C1 segment of cervical spinal cord (tissue), 14 donors: ENCODE measurements at places on chromosomes 16 and 17.

DNA sequence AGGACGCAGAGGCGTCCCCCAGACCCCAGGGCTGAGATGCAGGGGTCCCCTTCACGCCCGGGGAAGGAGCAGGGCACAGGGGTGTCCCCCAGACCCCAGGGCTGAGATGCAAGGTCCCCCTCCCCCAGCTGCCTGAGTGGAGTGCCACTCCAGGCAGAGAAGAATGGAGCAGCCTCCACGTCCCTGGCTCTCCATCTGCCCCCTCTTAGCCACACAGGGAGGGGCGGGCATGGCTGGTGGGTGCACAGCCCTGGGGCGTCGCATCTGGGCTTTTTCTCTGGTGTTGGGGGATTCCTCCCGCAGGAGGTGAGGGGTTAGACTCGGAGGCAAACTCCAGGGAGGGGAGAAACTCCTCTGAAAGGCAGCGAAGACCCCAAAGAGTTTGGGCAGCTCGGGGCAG, 17.5 kb downstream of the CIBAR2 start:
- no peak for DNase-seq

DNA sequence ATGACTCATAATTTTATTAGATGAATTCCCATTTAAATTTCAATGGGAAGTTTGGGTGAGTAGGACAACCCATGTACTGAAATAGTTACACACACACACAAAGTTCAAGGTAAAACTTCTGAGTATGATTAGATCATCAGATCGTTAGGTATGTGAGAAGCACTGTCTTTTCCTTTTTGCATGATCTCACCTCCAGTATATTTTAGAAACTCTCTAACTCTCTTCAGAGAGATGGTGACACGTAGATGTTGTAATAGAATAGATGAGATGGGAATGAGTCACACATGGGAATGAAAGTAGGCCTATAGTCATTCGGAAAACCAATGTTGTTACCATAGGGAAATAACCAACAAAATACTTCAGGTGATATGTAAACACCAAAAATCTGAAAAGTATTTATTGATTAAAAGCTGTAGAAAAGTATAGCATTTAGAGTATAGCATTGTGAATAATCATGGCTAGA, 22.2 kb downstream of the KRT23 start:
- no peak for DNase-seq

- no peak for DNase-seq
Measured at GRCh38 chr16:17552351-17552750, 81.6 kb upstream of the XYLT1 start.

GRCh38 chr17:78785663-78786057, 3.6 kb upstream of the CYTH1 start:
- DNase-seq, result no peak

DNA sequence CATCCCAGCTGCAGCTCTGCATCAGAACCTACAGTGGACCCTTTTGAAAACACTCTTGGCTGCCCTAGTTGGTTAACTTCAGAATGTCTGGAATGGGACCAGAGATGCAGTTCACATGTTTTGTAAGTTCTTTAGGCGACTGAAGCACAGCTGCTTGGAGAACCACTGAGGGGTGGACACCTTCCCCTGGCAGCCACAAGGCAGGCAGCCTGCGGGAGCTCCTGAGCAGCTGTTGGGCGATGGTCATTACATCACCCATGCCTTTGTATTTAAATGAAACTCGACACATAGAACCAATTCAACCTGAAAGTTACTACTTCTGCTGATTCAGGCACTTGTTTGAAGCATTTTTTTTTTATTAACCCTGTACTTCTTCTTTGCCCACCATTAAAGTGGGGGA, 151.5 kb downstream of the LGALS9B start:
- DNase-seq, result no peak

- no peak for DNase-seq
Measured at GRCh38 chr16:10767127-10767526, 23.5 kb downstream of the NUBP1 start.

DNA sequence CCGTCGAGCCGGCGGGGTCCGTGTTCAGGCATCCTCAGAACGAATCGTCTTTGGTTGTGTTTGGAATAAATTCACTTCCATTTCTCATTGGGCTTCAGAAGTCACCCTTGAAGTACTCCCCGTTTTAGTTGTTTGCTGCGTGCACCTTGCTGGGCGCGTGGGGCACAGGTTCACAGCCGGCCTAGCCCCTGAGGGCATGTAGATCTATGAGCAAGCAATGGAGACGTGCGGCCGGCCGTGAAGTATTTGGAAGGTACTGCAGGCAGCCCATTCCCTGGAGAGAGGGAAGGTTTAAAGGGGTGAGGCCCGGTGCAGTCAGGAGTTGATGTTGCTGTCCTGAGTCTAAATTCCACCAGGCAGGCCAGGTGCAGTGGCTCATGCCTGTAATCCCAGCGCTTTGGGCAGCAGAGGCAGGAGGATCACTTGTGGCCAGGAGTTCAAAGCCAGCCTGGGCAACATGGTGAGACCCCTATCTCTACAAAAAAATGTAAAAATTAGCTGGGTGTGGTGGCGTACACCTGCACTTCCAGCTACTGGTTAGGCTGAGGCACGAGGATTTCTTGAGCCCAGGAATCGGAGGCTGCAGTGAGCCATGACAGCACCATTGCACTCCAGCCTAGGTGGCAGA, 714 bp downstream of the ACSF3 start:
- DNase-seq, result no peak

GRCh38 chr16:72537664-72538063, 365.7 kb upstream of the PMFBP1 start:
- DNase-seq, result no peak

GRCh38 chr17:27269974-27270373, 23.9 kb upstream of the WSB1 start:
- no peak for DNase-seq

DNA sequence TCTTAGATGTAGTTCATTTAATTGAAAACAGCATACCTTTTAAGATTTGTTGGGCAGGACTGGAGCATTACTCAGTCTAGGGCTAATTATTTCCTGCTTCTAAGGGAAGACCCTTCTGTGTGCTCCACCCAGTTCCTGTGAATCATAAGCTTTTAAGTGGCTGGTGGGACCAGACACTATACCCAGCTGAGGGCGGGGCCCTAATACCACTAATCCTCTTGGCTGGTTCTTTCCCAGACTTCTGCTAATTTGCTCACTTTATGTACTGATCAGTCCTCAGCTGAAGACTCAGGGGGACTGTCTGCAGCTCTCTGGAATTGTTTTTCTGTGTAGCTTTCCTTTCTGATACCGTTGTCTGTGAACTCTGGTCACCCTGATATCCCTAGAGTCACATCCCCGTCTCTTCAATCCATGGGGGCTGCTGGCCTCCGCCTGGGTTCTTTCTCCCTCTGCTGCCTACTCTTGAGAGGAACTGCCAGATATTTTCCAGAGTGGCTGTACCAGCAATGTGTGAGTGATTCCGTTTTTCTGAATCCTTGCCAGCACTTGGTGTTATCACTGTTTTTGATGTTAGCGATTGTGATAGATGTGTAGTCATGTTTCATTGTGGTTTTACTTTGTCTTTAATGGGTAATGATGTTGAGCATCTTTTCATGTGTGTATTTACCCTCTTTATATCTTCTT, 35.1 kb downstream of the MFSD11 start:
- no peak for DNase-seq

DNA sequence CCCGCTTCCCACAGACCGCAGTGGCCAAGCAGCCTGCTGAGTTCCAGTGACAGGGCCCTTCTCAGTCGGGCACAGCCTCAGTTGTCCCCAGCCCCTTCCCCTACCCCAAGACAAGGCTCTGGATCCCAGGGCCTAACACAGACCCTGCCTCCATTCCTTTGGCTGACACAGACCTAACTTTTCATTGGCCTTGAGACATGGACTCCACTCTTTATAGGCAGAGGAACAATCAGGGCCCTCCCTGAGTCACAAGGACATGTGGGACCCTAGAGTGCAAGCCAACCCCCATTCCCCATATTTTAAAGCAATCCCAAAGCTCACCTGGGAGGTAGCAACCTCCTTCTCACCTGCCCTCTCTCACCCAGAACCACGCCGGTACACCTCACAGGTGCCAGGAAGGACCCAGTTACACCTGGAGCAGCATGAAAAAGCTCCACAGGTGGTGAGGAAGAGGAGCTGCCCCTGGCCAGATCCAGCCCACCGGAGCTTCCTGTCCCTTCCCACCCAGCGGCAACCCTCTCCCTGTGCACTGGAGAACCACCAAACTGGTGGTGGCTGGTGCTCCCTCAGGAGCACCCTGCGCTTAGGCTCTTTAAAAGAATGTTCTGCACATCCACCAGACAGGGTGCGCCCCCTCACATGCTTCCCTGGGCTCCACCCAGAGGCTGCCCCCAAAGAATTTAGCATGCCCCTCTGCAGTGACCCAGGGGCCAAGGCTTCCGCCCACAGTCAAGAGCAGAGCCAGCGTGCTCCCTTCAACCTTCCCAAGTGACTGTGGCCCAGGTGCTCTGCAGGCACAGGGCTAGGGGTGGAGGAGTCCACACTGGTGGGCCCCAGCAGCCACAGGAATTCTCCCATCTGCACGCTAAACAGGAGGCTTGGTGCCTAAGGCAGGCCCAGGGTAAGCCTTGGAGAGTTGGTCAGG, 3.4 kb downstream of the MNT start:
- no peak for DNase-seq

DNA sequence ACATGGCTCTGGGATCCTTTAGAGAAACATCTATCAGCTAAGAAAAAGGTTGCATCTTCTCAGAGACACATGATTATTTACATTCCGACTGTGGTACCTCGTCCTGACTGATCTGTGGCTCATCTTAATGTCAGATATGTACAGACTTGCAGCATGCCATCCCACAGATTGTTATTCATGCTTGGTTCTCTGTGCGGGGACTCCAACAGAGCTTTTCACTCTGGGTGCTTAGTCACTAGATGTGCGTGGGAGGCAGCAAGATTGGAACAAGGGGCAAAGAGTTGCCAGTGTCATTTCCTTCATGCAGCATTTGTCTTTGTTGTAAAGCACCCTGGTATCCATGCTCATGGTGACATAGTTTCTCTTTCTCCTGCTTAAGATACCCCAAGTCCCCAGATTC, 179.1 kb upstream of the CACNG5 start:
- DNase-seq, result no peak

- peak; percentile 28 for DNase-seq
Measured at GRCh38 chr16:31354394-31355291, at the start of gene ITGAX. TSS of gene ITGAX (plus strand) at chr16:31355176. CDS start at chr16:31355255, 79 bp downstream.

DNA sequence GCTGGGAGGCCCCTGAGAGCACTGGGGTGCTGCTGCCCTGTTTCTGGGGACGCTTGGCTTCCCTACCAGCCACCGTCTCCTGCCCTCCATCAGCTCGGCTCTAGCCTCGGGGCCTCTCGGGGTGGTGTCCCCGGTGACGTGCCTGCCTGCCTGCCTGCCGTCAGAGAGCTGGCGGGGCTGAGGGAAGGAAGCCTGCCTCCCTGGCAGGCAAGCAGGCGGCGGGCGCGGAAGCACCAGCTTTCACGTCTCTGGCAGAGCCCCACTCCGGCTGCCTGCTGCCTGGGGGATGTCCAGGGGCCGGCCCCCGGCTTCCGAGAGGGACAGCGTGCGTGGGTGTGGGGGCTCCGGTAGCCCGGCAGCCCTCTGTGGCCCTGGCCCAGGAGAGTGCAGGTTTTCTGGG, 9.3 kb downstream of the CENPX start:
- peak; percentile 31 for DNase-seq

DNA sequence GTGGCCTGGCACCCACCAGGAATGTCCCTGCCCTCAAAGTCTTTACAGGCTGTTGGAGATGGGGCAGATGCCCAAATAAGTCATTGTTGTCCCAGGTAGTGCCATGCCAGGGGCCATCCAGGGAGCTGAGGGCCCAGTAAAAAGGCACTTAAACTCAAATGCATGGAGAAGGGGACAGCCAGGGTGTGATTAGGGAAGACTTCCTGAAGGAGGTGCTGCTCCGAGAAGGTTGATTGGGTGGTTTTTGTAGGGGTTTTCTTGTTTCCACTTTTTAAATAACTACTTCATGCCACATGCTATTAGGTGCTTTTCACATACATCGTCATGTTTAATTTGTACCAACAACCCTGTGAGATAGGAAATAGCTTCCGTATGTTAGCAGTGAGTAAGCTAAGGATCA, 66.9 kb downstream of the RAI1 start:
- DNase-seq, result no peak

- DNase-seq, result no peak
Measured at GRCh38 chr17:41004397-41004796, 4.5 kb downstream of the KRTAP3-1 start.

GRCh38 chr16:50300942-50301625, 34.7 kb downstream of the ADCY7 start:
- no peak for DNase-seq

DNA sequence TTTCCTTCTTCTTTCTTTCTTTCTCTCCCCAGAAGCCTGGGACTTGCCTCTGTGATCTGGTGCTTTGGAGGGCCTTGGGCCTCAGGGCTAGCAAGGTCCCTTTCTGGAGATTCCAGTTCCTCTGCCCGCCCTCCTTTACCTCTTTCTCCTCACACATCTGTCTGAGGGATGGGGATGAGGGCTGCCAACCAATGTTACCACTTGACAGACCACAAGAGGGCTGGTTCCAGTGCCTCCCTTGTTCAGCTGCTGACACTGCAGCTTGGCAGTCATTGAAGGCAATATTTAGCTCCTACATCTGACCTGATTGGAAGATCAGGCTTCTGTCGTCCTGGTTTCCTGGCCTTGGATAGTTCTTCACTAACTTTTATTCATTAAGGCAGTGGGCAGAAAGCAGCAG, 3.6 kb upstream of the ZNF652 start:
- DNase-seq, result peak; percentile 26

DNA sequence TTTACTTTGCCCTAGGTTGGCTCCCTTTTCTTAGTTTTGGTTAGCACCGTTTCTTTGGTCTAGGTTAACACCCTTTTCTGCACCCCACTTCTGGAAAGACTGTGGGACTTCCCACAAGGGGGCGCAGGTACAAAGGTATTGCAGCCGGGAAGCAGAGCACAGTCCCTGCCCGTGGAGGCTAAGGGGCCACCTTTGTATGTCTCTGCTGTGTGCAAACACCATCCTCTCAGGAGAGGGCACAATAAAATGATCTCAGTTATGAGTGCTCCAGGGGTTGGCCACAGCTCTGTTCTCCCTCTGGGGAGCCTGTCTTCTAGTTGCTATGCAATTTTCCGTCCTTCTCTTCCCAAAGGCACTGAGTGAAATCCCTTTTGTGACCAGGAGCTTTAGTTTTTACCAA, 28.4 kb upstream of the TMC5 start:
- no peak for DNase-seq

GRCh38 chr16:64304951-64305350, 816.9 kb downstream of the CDH11 start:
- no peak for DNase-seq

DNA sequence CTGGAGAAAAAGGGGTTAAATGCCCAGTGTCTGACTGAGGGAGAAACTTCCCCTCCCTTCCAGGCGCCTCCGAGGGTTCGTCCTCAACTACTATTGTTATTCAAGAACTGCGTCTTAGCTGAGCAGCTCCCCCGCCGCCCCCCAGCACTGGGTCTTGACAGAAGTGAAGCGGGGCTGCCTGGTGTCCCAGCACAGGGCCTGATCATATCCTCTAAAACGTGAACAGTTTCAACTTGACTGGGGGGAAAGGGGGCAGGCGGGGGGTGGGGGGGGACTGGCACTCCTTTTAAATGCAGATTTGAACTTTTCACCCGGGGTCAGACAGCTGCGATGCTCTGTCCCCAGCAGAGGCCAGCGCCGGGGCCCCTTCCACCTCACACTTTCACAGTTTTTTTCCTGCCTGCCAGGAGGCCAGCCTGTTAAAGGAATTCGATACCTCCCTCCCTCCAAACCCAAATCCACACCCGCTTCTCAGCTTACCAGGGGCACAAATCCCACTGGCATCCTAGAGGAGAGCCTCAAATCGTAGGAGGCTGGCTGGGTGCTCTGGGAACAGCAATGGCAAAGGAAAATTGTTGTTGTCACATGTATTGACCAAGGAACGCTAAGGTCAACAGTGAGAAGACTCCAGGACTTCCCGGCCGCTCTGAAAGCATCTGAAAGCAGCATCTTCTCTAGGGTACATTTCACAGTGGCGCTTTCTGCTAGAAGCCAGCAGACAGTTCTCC, 14.5 kb downstream of the ZFHX3 start:
- no peak for DNase-seq
